ENCODE measurements at places on chromosomes 2 and 18.

- no peak for DNase-seq
Observed at GRCh38 chr18:11884396-11885030, 23.6 kb downstream of the MPPE1 start.

DNA sequence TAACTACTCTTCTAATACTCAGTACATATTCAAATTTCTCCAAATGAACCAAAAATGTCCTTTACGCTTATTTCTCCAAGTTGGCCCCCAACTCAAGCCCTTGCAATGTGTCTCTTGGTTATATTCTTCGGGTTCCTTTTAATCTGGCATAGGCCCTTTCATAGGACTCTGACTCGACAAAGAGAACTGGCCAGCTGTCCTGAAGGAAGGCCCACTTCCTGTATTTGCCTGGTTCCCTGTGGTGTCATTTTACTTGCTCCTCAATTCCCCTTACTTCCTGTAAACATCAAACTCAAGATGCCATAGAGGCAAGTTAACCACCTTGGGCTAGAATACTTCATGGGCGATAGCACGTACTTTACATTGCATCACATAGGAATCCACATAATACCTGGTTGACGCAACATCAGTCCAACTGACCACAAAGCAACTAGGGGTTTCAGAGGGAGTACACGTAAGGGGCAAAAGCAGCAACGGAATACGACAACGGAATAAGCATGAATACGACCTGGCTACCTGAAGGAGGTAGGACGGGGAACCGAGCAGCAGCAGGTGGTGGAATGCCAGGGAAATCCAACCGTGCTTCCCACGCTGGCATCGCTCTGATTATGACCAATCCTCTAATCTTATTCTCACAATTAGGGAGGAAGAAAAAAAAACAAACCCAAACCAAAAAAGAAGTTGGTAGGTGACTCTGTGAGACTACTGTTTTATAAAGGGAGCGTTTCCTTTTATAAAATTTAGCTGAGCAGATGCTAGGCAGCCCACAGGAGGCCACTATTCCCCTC, 823 bp upstream of the GORASP2 start:
- no peak for DNase-seq

DNA sequence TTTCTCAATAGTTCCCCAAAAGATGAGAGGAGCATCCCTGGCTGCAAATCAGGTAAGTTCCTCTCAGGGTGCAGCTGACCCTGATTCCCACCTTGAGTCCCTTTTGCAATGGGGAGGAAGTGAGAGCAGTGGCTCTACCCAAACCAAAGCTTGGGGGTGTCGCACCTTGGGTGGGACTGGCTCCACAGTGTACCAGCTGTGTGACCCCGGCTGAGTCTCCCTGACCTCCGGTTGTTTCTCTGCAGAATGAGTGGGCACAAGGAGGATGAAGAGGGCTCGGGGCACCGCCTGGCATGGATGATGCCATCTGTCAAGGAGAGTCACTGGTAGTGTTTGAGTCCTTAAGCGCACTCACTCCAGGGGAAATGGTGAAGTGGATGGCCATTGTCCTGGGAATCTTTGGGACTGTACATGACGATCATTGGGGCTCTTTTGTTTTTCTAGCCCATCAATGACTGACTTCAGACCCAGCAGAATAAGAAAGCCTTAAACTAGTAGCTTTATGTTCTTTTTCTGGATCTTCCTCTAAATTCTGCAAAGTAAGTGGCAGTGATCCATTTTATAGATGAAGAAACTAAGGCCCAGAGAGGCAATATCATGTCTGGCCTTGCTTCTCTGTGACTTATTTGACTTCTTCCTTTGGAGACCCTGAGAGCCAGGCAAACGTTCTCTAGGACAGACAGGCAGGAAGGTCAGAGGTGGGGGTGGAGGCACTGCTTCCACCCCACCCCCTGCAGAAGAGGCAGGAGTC, 106.3 kb upstream of the ST3GAL5 start:
- no peak for DNase-seq

DNA sequence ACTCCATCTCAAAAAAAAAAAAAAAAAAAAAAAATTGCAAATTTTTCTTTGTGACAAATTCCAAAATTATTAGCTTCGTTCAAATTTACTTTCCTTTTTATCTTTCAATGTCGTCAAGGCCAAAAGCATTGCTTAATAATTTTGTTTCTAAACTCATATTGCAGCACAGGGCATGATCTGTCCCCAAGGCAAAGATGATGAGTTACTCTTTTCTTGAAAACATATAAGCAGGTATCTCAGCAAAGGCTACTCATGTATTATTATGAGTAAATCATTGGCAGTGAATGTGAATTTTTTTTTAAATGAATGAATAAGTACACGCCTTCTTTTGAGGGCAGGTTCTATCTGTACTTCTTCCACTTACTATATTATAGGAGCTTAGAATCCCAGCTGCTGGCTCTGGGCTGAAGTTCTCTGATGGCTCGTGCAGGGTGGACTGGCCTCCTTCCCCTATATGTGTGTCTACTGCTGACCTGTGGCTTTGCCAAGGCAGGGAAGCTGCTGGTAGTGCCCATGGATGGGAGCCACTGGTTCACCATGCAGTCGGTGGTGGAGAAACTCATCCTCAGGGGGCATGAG, at the start of gene UGT1A7:
UGT1A7 (plus strand) TSS at position 381 of the 579 bp plus-strand sequence; CDS start at position 418, 37 bp downstream.
- DNase-seq: no peak

DNA sequence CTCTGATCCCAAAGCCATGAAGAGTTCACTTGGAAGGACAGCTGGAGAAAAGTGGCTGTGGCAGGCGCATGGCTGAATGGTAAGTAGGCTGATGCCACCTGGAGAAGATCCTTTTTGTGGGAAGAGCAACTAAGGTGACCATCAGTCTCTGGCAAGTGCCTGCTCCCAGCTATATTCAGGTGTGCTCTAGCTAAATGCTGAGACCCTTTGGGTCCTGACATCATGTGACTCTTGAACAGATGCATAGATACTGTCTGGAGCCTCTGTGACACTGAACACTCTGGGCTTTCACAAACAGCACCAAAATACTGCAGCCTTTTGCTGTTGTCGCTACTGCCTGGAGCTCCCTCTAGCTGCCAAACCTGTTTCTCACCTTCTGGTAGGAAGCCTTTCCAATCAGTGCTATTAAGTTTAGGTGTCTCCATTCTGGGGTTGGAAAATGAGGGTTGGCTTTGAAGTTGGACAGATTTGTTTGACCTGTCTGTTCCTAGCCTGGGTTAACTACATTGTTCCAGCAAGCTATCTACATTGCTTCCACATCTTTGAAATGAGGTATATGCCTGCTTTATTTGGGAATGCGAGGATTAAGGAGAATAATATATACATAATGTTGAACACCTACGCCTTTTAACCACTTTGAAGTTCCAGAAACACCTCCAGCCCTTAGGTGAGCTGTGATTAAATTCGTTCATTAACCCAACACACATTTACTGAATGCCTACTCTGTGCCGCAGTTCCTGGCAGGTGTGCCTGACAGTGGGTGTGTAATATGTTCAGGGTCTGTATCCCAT, 3.1 kb downstream of the EGR4 start:
- DNase-seq: no peak

GRCh38 chr2:232026910-232027309, 65.4 kb downstream of the DIS3L2 start:
- DNase-seq: no peak

- no peak for DNase-seq
Observed at GRCh38 chr2:159013103-159013502, 44.7 kb downstream of the TANC1 start.

Data from AG09319 (cell line).